Effector memory CD8-positive, alpha-beta T cell (primary cell): ENCODE measurements at places on chromosomes 3 and 15.

DNA sequence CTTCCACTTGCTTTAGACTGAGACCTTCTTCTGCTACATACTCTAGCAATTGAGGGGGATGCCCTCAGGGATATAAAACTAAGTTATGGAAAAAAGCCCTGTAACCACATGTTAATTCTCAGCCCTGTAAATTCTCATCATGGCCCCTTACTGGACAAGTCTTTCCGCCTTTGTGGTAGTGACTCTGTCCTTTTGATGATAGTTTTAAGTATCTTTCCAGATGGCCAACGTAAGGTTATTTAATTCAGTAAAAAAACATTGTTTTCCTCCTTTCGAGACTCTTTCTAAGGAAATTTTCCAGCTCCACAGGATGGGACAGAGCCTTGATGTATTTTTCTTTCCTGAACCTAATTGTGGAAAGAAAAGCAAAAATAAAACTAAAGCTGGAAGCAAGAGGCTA, 25.3 kb upstream of the TM4SF4 start:
- no peak for DNase-seq

GRCh38 chr15:91521996-91522395, 331.5 kb upstream of the SLCO3A1 start:
- no peak for DNase-seq

GRCh38 chr15:50953302-50953701, 44.8 kb downstream of the AP4E1 start:
- no peak for DNase-seq

DNA sequence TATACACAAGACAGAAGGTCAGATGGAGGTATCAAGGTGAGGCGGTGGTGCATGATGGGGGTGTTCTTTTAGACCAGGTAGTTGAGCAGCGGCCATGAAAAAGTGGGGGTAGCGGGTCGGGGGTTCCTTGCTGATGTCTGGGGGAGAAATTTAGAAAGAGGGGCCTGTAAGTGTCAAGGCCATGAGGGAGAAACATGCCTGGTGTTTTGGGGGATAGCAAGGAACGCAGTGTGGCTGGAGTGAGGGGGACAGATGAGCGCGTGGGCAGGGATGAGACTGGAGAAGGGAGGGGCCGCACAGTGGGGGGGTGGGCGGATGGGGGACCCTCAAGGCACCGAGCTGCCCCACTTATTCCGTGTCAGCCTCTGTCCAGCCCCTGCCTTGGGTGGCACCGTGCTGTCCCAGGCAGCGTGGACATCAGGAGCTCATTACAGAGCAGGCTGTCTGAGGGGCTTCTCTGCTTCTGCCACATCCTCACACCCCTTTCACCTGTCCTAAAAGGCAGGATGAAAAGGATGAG, 143.3 kb downstream of the SMAD6 start:
- no peak for DNase-seq

DNA sequence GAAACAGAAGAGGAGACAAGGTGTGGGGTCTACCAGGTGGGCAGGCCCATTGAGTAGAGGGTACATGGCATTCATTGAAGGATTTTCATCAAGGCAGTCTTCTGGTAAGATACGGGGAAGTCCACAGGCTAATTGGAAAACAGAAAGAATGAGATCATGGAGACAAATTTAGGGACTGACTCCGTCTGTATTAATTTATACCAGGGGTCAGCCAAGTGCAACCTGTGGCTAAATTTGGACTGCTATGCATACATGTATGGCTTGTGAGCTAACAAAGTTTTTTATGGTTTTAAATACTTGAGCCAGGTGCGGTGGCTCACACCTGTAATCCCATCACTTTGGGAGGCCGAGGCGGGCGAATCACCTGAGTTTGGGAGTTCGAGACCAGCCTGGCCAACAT, 21.1 kb upstream of the SNRPN start:
- no peak for DNase-seq

DNA sequence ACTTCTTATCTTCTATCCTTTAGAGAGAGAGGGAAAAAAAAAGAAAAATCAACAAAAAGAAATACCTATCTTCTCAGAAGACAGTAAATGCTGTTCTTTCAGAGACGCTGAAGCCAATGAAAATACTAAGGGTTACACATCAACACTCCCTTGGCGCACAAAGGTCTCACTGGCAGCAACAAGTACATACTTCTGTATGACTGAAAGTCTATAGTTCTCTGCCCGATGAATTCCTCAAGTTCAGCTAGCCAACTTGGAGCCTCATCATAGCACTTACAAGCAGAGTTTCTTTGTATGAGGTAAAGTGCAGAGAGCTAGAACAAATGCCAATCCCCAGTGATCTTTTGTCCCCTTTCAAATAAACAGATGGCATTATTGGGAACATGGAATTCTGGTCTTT, 62.7 kb downstream of the CPNE4 start:
- no peak for DNase-seq

- DNase-seq = no peak
Measured at GRCh38 chr3:114953800-114954199, 193.3 kb downstream of the ZBTB20 start.

- no peak for DNase-seq
Measured at GRCh38 chr15:90419206-90419605, 31.2 kb downstream of the IQGAP1 start.
